ENCODE measurements at places on chromosomes 3 and 15.

DNA sequence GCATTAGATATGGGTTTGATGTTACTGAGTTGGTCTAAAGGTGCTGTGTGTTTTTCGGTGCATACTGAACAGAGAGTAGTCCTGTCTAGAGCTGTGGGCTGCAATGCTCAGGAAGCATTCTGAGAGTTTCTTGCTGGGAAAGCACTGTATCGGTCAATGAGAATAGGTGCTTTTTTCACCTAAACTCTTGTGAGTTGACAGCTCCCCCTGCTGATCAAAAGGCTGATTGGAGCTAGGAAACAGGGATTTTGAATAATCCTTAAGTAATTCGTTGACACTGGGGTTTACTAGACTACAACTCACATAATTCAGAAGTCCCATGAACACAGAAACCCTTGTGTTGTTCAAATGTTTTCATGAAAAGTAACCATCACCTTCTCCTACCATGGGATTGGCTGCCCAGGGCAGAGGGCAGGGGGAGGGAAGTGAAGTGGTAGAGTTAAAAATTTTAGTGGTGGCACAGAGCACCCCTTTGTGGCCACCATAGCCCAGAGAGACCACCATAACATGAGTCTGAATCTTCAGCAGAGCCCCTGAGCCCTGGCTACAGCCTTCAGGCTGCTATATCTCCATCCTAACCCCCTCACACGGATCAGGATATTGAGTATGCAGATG lies 13.0 kb upstream of the MANF start:
- peak; percentile 23 for DNase-seq

DNA sequence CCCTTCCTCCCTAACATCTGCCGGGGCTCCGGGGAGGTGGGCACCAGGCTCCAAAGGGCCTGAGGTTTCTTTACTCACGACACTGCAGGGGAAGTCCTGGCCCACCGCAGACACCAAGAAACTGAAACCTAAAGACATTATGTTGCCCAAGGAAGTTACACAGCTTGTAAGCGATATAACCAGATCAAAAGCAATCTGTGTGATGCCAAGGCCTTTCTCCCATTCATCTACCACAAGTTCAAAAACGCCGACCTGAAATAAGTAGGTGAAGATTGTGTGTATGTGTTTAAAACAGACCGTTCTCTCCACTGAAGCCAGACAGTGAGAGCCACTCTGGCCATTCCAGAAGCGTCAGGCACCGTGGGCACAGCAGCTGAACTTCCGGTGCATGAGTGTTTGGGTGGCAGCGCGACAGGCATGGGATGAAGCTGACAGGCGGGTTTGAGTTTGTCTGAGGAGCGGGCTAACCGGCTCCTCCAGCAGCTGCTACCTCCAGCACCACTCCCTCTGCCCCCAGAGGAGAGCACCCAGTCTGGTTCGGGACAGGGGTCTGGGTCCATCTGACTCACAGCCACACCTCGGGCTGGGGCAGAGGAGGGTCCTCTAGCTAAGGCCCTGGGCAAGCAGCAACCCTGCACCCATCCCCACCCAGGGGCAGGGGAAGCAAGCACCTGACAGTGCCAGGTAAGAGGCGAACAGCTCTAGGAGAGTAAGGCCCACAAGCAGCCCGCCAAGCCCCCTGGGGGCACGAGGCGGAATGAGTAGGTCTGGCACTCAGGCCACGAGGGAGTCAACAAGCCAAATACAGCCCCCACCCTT lies 1.3 kb downstream of the TNK2 start:
- peak; percentile 72 for DNase-seq

DNA sequence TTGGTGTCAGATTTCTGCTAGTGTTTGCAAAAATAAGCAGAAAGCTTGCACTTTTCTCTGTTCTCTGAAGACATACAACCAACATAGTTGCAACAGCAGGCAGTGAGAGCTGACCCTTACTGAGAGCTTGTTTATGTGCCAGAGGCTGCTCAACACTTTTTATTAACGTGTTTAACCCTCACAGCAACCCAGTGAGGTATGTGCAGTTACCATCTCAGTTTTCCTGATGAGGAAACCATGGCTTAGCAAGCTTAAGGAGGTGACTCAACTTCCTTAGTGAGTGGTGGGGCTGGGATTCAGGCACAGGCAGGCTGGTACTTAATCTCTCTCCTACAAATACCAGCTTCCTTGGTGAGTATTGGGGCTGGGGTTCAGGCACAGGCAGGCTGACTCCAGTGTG lies 158.1 kb upstream of the CTDSPL start:
- no peak for DNase-seq

GRCh38 chr3:56003129-56003528 lies 465.1 kb downstream of the ERC2 start:
- DNase-seq: no peak

GRCh38 chr15:101697488-101697887 lies 26.8 kb downstream of the TARS3 start:
- DNase-seq: no peak

GRCh38 chr3:33000691-33001385 lies 49.4 kb downstream of the CCR4 start:
- DNase-seq: no peak

GRCh38 chr3:66738625-66739365 lies 238.0 kb upstream of the LRIG1 start:
- DNase-seq: no peak

Measured in stimulated activated naive CD4-positive, alpha-beta T cell treated with Interleukin-2 at 50 U/mL for 16 hours (primary cell).